Effector CD4-positive, alpha-beta T cell (primary cell): ENCODE measurements at places on chromosomes 16 and 17.

- no peak for DNase-seq
These were observed 8.7 kb upstream of the SLC25A39 start for GRCh38 chr17:44333371-44333770.

GRCh38 chr16:15510992-15511391, 76.6 kb downstream of the BMERB1 start:
- DNase-seq, result no peak

DNA sequence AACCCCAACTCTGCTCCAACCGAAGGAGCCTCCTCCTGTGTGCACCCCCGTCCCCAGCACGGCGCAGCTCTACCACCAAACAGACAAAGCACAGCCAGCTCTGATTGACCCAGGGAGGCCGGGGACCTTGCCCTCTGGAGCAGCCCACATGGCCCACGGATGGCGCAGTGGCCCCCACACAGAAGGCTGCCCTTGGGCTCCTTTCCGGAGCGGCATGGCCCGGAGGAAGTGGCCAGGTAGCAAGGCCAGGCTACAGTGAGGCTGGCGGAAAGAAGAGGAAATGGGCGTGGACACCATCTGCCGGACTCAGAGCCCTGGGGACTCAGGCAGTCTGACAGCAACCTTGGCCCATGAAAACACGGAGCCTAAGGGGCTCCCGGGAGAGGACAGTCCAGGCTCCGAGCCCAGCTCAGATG, 19.9 kb upstream of the ZC3H18 start:
- DNase-seq, result no peak

- DNase-seq, result no peak
These were observed 65.7 kb downstream of the PARN start for GRCh38 chr16:14564323-14564722.

DNA sequence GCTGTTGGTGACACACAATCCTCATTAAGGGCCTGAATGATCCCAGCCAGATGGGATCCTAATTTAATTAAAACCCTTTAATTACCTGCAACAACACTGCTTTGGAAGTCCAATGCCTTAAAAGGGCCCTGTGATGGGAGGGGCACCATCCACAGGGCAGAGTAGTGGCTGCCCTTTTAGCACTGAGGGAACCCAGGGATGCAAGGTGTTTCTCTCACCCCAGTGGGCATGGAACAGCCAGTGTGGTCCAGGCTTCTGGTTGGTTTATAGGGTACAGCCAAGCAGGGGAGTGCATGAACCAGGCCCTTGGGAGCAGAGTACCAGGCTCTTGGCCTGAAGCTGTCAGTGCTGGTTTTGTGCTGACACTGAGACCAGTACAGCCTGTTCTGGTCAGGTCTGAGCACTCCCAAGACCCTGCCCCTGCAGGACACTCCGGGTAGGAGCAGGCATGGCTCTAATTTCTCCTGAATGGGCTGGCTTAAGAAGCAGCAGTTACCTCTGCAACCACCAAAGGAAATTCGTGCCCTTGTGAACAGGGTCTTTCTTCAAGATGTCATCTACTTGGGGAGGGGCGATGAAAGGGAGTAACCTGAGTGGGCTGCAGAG, 9.9 kb downstream of the NXPH3 start:
- no peak for DNase-seq

GRCh38 chr16:85657267-85657650, 31.5 kb downstream of the GINS2 start:
- DNase-seq, result no peak

GRCh38 chr17:8914554-8914953, 47.1 kb upstream of the PIK3R6 start:
- no peak for DNase-seq

- no peak for DNase-seq
These were observed 299.4 kb upstream of the IRX3 start for GRCh38 chr16:54585998-54586340.

- no peak for DNase-seq
These were observed 63.6 kb downstream of the OTOA start for GRCh38 chr16:21727344-21727743.

- no peak for DNase-seq
These were observed 14.0 kb upstream of the ALDOA start for GRCh38 chr16:30051518-30051917.

DNA sequence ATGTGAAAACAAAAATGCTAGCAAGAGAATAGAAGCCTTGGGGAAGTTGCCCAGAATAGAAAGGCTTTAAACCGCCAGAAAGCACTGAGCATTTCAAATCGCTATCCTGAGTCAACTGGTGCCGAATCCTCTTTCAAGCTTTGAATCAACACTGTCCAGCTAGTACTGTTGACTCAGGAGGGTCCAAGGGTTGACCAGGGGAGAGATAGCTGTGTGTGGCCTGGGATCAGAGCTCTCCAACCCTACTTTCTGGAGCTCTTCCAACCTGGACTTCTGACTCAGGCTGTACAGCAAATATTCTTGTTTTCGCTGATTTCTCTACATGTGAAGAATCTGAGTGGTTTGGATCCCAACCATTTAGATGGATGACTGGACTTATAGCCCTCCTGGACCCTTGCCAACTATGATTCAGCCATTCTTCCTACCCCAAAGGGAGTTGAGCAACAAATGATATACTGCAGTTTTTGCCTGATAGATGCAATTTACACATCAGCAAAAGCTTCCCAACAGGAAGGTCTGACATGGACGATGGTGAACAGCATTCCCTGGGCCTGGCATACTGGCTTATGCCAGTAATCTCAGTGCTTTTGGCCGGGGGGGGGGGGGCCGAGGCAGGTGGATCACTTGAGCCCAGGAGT, 154.0 kb upstream of the SDK2 start:
- no peak for DNase-seq

- no peak for DNase-seq
These were observed 525.5 kb downstream of the KIF2B start for GRCh38 chr17:54348234-54348633.

DNA sequence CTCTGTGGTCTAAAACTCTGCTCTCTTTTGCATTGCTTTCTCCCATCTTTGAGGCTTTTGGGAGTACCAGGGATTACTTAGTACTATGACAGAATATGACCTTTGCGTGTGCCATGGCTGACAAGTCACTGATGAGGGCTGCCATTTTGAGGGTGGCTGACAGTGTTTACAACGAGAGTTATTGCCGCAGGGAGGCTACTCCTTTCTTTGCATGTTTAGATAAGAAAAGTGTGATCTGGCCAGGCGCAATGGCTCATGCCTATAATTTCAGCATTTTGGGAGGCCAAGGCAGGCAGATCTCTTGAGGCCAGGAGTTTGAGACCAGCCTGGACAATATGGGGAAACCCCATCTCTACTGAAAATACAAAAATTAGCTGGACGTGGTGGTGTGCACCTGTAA, 77.5 kb downstream of the GSG1L start:
- no peak for DNase-seq

DNA sequence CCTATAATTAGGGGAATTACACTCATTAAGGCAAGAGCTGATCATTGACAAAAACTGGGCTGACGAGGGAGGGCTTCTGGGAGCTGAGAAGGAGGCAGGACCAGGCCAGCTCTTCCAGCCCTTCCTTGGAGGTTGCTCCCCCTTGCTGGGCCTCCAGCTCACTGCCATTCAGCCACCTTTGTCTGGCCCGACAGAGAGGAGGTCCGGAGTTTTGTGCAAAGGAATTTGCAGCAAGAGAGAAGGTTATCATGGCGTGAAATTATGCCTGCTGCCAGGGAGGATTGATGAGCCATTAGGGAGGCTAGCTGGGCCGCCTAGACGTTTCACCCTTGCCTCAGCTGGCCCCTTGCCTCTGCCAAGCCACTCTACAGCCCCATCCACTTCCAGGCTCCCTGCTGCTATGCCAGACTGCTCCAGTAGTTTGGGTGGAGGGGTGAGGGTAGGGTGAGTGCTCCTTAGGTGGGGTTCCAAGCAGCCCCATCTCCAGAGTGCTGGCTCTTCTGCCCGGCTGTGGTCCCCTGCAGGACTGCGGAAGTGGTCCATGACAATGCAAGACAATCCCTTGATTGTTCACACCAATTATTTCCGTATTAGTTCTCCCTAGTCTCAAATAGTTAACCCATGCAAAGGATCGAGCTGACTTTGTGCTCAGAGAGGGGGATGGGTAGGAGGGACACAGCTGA, 17.1 kb upstream of the PHF12 start:
- DNase-seq, result no peak

- no peak for DNase-seq
These were observed 53.9 kb upstream of the CRISPLD2 start for GRCh38 chr16:84765616-84766580.

GRCh38 chr16:21262779-21263639, 15.1 kb downstream of the CRYM start:
- no peak for DNase-seq

DNA sequence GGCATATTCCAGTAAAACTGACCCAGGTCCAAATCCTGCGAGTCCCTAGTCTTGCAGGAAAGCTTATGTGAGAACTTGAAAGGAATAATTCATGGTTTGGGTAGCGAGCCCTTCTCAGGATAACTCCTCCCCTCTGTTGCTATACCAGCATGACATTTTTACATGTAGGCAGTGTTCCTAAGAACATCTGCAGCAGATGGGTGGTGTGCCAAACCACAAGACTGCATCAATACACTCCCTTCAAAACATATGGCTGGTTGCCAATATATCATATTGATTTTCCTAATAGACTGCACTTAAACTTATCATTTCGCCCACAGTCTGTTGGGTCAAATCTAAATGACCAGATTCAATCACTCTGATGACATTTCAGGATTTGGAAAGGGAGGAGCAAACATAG, 19.9 kb downstream of the PSME3IP1 start:
- DNase-seq, result no peak

GRCh38 chr16:54475019-54475601, 188.5 kb upstream of the IRX3 start:
- no peak for DNase-seq

GRCh38 chr16:11836650-11837244, 14.6 kb downstream of the RSL1D1 start:
- no peak for DNase-seq

- no peak for DNase-seq
These were observed 2.8 kb downstream of the PTX4 start for GRCh38 chr16:1485847-1486496.

DNA sequence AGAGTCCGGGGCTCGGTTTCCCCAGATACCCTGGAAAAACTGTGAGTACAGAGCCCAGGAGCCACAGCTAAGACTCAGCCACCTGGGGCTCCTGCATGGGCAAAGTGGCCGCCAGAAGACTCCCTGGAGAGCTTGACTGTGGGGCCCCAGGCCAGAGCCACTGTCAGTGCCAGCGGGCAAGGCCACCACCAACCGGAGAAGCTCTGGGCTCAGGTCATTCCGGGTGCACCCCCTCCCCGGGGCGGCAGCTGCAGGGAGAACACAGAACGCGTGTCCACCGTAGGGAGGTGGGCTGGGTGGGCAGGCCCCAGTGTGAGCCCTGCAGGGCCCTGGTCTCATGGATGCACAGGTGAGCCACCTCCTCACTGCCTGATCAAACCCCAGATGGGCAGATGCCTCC, 22.3 kb upstream of the RBFOX3 start:
- DNase-seq, result no peak

DNA sequence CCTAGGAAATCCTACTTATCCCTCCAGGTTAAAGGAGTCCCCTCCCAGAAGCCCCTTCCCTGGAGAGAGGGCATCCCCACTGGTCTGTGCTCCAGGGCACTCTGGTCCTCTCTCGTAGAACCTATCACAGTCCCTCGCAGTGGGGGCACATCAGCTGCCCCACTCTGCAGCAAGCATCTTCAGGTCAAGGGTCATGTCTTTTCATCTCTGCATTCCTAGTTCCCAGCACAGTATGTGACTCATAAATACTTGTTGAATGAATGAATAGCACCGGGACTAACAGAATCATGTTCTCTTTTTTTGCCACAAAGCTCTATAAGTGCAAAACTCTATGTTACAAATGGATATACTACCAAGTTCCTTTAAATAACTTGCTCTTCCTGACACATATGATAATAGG, 36.0 kb downstream of the RNF157 start:
- no peak for DNase-seq

DNA sequence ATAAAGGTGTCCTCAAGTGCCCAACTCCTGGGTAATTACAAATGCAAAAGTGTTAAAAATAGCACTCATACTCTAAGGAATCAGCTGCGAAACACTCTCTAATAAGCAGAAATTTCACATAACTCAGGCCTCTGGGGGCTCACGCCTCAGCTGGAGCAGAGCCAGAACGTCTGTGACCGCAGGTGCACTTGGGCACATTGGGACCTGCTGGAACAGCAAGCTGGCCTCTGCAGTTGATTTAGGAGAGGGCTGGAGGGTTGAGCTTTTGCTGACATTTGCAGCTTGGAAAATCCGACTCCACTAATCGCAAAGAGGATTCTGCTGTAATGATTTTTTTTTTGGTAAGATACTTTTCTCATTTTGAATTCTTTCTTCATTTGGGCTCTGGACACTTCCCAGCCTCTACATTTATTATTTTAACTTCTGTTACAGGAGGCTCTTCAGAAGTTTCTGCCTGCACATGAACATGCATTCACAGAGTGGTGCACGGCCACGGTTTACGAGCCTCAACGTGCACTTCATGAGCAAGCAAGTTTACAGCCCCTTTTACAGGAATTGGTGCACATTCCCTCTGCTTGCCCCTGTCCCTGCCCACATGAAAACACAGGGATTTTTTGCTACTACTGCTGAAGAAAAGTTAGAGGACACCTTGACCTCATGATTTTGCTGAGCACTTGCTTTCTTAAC, 4.1 kb upstream of the SNTB2 start:
- no peak for DNase-seq

DNA sequence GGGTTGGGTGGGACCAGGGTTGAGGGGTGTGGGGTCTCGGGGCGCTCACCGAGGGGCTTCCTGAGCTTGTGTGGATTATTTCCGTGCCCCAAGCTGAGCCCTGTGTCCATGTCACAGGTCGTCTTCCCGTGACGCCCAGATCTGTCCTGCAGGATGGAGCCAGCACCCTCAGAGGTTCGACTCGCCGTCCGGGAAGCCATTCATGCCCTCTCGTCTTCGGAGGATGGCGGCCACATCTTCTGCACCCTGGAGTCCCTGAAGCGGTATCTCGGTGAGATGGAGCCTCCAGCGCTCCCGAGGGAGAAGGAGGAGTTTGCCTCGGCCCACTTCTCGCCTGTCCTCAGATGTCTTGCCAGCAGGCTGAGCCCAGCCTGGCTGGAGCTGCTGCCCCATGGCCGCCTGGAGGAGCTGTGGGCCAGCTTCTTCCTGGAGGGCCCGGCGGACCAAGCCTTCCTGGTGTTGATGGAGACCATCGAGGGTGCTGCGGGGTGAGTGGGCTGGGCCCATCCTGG, 1.0 kb downstream of the TELO2 start:
- no peak for DNase-seq

DNA sequence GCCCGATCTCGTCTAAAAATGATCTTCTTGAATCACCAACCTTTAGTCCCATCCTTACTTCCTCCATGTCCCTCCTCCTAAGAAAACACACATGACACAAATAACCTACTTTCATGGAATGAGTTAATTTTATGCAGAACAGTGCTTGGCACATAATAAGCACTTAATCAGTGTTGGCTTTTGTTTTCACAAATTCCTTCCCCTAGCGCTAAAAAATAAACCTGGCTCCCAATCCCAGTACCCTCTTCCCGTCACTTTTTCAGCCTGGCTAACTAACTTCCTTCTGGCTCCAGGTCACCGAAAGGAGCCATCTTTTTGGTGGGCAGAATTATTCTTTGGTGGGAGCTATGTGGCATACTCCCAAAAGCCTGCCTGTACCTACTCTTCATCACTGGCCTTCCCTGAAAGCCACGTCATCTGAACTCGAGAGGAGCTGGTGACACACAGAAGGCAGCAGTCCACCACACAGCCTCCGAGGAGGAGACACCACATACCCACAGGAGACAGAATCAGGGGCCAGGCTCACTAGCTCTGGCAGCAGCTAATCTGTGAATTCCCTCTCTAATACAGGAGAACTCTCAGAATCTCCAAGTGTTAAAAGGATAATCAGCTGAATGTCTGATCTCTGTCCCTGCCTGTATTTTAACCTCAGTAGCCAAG, 114.5 kb downstream of the SMG6 start:
- no peak for DNase-seq

GRCh38 chr17:2211661-2212399, 91.8 kb downstream of the SMG6 start:
- no peak for DNase-seq
